NCI-H526 treated with DMSO at 0.1 percent for 48 hours (cell line): ENCODE measurements at places on chromosomes 11 and 22.
A peak's percentile ranks its signal among the peaks of the same experiment; 100 is the strongest.

DNA sequence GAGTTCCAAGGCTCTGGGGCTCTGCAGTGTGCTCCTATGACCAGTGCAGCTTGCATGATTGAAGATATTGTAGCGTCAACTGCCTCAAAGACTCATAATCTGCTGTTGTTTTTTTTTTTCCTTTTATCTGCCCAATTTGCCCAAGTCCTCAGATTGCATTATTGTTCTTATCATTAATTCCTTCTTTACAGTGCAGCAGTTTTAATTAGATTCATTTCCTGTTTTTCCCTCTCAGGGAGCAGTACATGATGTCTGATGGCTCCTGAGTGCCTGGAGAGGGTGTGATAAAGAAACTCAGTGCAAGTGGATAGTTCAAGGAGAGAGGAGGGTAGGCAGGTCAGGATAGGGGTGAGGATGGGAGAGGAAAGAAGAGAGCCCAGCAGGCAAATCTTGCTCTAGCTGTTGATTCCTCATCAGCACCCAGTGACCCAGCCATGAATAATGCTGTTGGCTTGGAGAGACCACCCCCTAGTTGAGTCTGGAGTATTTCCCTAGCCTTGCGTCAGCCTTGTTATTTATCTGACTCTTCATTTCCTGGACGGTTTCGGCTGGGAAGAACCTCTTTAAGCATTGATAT is 219.6 kb upstream of the SESN3 start:
- no peak for DNase-seq

DNA sequence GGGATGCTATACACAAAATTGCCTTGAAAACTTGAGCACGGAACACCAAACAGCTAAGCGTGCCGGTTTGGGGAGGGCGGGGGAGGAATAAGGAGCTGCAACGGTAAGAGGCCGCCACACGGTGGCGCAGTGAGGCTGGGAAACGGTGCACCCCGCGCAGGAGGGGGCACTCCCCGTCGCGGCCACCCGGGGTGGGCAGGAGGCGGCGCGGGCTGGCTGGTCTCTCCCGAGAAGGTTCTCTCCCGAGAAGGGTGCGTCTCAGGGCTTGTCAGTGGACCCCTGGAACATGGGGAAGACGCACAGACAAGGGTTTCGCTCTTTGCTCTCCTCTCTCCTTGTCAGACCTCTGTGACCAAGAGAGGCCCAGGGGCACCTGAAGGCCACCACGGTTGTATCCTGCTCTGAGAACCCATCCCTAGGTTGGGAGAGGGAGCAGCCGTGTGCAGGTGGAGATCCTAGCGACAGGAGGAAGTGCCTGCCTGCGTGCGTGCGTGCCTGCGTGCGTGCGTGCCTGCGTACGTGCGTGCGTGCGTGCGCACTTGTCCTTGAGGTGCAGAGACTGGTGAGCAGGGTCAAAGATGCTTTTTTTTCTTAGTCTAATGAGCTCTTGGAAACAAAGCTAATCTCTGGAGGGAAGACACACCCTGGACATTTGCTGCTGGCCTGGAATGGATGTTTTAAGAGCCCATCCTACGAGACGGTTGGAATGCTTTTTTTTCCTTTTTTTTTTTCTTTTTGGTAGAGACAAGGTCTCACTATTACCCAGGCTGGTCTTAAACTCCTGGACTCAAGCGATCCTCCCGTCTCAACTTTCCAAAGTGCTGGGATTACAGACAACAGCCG is 18.1 kb upstream of the JAM3 start:
- peak; percentile 98 for DNase-seq

DNA sequence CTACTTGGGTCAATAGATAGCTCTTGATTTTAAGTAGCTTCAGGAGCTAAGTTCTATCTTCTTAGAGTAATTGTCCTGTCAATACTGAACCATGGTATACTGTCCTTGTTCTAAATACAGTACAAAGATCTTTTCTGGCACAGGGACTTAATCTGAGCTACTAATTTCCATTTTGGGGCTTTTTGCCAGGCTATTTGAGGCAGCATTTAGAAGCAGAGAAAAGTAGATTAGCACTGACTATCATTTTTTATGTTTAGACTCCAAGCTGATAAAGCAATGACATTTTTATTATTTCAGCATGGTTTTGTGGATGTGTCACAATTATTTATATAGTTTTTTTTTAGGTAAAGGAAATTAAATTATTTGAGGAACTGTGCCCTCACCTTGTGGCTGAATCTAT is 163.2 kb downstream of the FAT3 start:
- DNase-seq = no peak

DNA sequence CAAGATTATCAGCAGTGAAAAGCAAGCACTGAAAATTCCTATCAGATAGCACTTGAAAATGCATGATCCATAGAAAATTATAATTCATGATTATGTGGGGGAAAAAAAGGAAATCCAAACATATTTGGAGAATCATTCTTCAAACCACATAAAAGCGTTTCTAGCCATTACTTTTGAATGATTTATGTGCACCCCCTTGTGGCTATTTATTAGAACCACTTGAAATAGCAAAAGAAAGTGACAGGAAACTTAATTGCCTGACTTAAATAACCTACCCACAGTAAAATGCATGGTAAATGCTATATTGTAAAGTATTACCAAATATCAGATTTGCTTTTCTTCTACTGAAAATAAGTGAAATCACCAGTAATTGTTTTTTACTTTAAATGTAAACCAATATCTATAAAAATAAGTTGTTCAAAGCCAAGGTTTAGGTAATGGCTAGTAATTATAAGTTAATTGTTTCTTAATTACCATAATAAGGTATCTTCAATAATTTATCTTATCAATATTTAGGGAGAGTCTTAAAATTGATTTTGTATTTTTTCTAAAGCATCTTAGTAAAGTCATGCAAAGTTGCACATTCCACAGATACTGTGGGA is 168.5 kb downstream of the ARHGAP42 start:
- peak; percentile 56 for DNase-seq

- no peak for DNase-seq
Measured at GRCh38 chr22:31840585-31840984, 86.8 kb downstream of the DEPDC5 start.

- DNase-seq = peak; percentile 12
Measured at GRCh38 chr22:34416022-34416860, 496.0 kb upstream of the LARGE1 start.

- no peak for DNase-seq
Measured at GRCh38 chr11:33899400-33900037, 7.6 kb upstream of the LMO2 start.

DNA sequence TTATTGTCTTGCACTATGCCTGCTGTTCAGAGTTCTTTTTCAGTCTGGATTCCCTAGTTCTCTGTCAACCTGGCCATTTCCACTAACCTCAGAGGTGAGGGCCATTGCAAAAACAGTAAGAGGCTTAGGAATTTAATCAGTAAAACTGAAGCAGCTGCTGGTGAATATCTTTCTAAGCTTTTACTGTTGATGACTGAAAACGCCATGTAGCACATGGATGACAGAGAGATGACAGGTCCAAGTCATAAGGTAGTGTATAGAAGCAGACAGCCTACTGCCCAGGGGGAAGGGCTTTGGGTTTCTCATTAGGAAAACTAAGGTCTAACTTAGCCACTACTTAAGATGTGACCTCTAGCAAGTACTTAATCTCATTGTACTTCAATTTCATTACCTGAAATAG is 152.6 kb upstream of the DDI1 start:
- no peak for DNase-seq

DNA sequence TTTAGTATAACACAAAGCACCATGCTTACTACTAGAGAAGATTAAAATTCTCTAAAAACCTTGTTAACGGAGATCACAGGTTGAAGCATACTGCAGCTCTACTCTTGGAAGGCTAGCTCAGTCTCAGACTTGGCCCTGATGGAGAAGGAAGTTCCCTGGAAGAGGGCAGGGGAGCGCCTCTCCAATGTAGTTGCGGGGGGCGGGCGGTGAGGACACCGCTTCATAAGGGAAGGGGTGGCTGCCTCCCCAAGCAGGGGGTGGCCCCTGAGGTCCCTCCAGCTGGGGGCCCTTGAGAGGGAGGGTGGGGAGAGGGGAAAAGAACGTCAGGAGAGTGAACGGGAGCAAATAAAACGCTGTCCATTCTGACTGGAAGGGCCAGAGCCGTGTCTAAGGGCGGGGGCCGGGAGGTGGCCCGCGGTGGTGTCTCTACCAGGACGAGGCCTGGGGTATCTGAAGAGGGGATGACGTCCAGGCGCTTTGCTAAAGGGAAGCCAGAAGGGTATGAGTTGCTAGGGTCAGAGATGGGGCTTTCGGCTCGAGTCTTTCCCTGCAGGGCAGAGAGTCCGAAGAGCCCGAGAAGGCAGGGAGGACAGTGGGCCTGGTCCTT is 553 bp upstream of the USP47 start:
- peak; percentile 74 for DNase-seq

DNA sequence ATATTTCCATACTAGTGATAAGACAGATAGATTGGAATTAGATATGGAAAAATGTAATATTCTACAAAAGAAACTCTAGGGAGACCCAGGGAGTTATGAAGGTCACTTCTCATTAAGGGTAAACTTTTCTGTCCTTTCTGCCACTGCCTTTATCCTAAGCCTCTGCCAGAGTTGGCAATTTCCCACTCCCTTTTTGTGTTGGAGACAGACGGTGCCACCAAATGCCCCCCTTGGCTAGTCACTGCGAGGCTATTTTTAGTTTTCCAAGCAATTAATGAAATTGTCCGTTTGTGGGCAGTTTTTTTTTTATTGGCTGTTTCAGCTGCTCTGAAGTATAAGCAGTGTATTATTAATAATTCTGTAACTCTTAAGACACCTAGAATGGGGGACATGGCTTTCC is 67.6 kb upstream of the TENM4 start:
- no peak for DNase-seq

- no peak for DNase-seq
Measured at GRCh38 chr11:11270236-11270775, 82.7 kb downstream of the CSNK2A3 start.

GRCh38 chr11:113023228-113023627 is 62.0 kb downstream of the NCAM1 start:
- no peak for DNase-seq

DNA sequence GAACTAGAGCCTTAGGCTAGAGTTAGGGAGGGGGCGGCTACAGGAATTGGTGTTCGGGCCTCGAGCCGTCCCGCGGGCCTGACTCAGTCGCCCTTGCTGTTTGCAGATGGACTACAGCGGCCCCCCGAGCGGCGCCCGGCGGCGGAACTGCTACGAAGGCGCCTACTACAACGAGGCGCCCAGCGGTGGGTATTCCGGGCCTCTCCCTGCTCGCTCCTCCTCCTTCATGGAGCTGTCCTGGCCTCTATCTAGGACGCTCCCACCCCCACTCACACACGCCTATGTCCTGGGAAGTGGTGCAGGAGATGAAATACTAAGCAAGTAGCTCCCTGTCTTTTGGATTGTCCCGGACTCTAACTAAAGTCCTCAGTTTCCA is 1.4 kb downstream of the MYOD1 start:
- DNase-seq = peak; percentile 14

- DNase-seq = no peak
Measured at GRCh38 chr11:17021511-17021910, 7.3 kb upstream of the PLEKHA7 start.

DNA sequence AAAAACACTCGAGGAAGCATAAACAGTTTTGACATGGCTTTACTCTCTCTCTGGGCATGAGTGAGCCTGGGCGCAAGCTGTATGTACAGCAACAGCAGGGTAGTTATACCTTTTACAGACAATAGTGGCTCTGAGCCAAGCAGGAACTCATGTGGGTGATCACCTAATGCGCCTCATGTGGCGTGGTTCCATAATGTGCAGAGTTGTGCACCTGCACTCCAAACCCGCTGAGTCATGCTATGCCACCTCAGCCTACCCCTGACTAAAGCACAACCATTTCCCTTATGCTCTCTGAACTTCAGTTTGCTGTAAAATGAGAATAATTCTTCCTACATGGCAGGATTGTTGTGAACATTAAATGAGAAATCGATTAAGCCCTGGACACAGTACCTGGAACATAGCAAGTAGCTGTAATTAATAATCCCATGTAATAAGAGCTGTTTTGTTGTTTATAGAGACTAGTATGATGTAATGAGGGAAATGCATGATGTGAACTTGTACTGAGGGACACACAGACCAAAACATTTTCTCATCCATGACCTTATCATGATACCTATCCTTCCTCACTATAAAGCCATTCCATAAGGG is 71.6 kb downstream of the CCDC34 start:
- no peak for DNase-seq

DNA sequence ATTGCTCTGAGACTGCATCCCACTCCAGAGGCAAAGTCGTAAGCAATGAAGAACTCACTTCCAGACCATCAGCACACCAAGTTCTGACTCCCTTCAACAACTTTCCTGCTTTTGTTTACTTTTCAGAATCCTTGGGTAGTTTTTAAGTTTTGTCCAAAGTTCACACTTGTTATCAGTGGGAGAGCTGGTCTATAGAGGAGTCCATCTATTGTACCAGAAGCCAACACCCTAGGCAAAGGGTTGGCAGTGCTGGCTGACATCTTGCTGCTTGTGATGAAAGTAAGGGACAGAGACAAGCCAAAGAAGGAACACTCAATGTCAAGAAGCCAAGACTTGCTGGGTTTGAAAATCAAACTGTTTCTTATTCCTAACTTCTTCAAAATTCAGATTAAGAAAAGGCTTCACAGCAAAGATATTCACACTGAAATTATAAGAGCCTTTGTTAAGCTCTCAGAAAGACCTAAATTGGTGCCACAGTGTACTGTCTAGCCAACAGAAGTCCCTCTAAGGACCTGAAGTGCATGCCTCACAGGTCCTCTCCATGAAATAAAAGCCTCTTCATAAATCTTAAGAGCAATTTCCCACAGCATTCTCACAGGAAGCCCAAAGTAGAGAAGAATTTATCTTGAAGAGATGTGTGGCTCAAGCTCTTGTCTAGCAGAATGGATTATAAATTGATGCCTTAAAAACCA is 21.5 kb upstream of the LINC01488 start:
- DNase-seq = no peak

DNA sequence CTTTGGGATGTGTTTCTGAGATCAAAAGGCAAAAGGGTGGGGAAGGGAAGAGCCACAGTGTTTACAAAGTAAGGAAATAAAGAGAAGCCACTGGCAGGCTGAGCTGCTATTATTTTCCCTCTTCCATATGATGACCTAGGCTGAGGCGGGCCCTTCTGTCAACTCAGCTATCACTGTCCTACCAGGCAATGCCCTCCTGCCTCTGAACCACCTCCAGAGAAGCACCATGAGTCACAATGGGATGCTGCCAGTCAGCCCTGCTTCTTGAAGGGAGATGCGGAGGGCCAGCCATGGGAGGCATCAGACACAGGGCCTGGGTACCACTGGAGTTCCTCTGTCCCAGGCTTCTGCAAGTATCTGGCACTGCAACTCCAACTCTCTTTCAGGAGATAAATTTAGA is 107.9 kb upstream of the BID start:
- no peak for DNase-seq

DNA sequence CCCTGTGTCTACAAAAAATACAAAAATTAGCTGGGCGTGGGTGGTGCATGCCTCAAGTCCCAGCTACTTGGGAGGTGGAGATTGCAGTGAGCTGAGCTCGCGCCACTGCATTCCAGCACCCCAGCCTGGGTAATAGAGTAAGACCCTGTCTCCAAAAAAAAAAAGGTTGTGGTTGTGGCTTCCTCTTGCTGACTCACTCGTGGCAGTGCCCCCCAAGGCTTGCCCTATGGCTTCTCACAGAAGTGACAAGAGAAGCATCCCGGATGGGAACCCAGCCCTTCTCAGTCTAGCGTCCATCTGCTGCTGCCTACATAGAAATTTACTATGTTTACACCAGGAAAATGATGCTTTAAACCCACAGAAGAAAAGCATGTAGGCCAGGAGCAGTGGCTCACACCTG is 68.5 kb upstream of the PITPNB start:
- DNase-seq = no peak

- no peak for DNase-seq
Measured at GRCh38 chr11:76763573-76764346, 19.4 kb upstream of the TSKU start.
